Activated CD8-positive, alpha-beta memory T cell treated with anti-CD3 and anti-CD28 coated beads for 48 hours (primary cell): ENCODE measurements at places on chromosomes 13 and 19.

DNA sequence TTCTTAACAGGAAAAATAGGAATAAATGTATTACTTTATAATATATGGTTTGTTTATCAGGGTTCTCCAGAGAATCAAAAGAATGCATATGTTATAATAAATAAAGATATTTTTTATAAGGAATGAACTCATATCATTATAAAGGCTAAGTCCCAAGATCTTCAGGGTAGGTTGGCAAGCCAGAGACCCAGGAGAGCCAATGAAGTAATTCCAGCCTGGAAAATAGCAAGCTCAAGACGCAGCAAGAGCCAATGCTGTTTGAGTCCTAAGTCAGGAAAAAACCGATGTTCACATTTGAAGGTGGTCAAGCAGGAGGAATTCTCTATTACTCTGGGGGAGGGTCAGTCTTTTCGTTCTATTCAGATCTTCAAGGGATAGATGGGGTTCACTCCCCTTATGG is 490.0 kb downstream of the PCDH20 start:
- no peak for DNase-seq

DNA sequence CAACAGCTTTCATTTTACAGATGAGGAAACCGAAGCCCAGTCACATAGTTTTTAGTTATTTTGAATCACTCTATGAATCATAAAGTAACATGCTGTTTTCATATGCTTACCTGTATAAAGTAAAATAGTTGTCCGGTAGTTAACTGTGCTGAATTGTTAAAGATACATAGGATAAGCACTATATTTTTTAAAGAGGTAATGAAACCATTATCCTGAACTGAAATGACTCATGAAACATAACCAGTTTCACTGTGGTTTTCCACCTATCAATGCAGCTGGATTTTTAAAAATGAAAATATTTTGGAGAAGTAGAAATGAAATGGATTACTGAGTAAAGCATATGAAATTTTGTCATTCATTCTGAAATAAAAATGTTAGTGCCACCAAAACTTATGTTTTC is 655.0 kb downstream of the OLFM4 start:
- DNase-seq = no peak

DNA sequence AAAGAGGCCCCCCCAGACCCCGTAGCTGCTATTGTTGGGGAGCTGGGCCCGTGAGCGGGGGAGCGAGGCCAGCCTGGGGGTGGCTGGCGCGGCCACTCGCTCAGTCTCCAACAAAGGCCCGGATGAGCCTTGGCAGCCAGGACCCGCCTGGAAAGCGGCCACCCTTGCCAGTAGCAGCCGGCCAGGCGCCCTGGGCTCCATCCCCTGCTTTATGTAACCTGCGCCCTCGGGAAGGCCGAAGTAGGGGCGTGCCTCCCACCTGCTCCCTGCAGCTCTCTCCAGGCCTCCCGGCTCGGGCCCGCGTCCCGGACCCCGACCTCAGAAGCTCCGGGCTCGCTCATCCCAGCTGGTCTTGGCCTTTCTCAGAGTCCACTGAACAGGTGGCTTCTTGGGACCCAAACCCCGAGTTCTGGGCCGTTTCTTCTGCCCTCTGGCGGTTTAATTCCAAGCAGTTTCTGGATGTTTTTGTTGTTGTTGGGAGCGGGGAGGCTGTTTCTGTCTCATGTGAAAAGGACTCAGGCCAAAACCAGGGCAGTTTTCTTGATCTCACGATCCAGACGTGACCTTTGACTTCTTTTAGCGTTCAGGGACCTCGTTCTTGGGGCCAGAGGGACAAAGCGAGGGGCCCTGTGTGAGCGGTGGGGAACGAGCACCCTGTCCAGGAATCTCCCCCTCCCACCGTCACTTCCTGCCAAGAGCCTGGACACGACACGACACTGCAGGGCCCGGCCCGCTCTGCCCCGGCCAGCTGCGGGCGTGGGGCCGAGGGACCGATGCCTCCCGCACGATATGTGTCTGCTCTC is 1.2 kb downstream of the CDC34 start:
- DNase-seq = no peak

- no peak for DNase-seq
Measured at GRCh38 chr13:98648141-98648540, 71.2 kb upstream of the STK24 start.

DNA sequence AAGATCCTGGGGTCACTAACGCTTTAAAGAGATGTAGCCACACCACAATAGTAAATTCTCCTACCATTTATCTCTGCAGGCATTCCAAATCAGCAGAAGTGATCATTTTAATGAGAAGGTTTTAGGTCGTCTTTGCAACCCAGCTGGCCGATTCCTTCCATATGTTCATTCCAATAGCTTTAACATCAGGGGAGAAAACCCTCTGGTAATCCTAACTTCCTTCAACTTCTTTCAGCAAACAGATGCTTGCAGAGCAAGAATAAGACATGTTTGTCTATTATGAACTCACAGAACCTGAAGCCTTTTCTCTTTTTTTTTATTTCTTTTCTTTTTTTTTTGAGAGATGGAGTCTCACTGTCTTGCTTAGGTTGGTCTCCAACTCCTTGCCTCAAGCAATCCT is 498.6 kb upstream of the SLITRK1 start:
- DNase-seq = no peak

DNA sequence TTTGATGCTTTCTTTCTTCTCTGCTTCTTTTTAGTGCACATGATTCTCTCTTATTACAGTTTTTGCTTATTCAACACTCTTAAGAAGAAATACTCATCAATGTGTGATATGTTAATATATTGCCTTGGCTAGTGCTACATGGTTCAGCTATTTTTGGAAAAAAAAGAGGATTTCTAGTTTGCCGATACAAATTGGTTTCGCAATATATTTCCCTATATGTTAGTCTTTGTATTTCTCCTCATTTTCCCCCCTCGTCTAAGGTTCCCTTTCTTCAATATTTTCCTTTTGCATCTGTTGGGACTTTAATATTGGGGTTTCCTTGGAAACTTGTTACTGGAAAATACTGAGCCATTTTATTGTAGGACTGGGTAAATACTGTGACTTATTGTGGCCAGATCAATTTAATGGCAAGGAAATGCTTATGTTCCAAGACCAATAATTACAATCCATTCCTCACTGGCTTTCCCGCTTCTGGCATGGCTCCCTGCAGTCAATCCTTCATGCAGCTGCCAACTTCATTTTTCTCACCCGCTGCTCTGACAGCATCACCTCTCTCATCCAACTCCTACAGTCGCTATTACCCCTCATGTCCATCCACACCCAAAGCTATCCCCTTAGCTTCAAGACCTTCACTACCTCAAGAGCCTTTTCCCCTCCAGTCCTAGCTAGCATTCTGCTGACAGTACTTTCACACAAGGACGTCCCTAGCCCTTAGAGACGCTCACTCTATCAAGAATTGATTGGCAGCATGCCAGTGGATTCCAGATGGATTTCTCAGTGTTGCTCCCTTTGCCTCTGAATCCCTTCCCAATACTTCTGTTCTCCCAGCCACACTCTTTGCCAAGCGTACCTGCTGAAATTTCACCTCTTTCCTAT is 280.1 kb upstream of the TMTC4 start:
- no peak for DNase-seq

DNA sequence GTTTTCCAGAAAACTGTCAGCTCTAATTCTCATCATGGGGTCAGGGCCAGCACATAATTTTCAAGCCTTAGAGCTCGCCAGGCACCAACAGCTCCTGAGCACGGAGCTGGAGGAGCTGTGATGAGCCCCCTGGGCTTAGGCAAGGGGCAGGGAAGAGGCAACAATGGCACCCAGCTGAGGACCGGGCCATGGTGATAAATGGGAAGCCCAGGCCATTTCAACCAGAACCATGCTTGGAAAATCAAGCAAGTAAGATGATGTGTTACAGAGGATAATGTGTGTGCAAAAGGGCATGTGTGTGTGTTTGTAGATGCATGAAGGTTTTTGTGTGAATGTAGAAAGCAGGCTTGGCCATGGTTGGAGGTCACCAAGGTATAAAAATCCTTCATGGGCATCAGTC is 66.8 kb upstream of the UBAC2 start:
- no peak for DNase-seq

GRCh38 chr13:80180740-80181355 is 160.1 kb downstream of the SPRY2 start:
- DNase-seq = no peak

- peak; percentile 36 for DNase-seq
Measured at GRCh38 chr19:55216461-55217198, 7.3 kb upstream of the PTPRH start.

DNA sequence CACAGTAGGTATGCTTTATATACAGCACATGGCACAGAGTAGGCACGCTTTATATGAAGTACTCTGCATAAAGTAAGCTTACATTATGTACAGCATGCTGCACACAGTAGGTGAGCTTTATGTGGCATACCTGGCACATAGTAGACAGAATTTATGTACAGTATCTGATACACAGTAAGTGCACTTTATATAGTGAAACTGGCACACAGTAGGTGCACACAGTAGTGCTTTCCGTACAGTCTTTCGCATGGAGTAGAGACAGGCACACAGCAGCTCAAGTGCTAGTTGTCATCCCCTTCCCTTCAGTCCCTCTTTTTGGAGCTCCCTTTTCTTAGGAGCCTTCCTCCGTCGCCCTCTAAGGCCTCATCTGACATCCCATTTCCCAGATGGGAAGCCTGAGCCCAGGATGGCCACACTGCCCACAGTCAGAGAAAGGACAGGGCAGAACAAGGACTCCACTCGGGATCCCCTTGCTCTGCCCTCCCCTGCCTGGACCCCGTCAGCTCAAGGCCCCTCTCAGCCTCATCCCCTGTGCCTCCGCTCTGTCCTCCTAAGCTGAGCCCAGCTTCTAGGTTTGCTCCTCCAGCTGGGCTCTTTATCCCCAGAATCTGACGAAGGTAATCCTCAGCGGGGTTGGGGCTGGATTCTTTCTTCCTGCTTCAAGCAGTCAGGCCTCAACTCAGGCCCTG is 852 bp upstream of the CYP4F12 start:
- no peak for DNase-seq

GRCh38 chr13:51802631-51803418 is 1.1 kb downstream of the DHRS12 start:
- no peak for DNase-seq

DNA sequence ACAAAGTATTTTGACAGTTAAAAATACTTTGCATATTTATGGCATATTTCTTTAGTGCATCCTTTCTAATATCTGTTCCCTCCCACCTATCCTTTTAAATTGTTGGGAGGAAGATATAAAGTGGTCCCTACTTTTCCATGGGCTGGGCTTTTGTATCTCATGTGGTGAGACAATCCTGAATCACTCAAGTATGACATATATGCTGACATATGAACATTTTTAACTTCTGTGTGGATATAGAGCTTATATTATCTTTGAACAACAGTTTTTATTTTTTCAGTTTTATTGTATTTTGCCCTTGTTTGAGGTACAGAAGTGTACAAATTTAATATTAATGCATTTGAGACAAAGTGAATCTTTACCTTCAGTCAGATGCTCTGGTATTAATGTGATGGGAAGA is 3.4 kb downstream of the ZMYM2 start:
- DNase-seq = no peak

GRCh38 chr13:113964251-113964995 is 9.5 kb downstream of the C13orf46 start:
- no peak for DNase-seq

DNA sequence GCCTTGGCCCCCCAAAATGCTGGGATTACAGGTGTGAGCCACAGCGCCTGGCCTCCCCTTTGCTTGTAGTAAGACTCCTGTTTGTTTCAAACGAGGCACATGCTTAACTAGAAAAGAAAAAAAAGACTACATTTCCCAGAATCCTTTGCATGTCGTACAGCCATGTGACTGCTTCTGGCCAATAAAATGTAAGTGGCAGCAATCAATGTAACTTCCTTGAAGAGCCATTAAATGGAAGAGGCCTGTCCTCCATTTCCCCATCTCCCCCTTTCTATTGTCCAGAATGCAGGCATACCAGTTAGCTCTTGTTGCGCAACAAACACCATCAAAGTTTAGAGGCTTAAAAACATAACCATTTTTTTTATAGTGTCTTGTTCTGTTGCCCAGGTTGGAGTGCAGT is 10.4 kb upstream of the GPR32 start:
- no peak for DNase-seq
